Hindlimb muscle (tissue), 1 donor: ENCODE measurements at places on chromosomes 3 and 15. TPM values are rescaled to one million over a fixed set of nuclear protein-coding genes. Genes with fewer than 3 reads are reported as not detected.

DNA sequence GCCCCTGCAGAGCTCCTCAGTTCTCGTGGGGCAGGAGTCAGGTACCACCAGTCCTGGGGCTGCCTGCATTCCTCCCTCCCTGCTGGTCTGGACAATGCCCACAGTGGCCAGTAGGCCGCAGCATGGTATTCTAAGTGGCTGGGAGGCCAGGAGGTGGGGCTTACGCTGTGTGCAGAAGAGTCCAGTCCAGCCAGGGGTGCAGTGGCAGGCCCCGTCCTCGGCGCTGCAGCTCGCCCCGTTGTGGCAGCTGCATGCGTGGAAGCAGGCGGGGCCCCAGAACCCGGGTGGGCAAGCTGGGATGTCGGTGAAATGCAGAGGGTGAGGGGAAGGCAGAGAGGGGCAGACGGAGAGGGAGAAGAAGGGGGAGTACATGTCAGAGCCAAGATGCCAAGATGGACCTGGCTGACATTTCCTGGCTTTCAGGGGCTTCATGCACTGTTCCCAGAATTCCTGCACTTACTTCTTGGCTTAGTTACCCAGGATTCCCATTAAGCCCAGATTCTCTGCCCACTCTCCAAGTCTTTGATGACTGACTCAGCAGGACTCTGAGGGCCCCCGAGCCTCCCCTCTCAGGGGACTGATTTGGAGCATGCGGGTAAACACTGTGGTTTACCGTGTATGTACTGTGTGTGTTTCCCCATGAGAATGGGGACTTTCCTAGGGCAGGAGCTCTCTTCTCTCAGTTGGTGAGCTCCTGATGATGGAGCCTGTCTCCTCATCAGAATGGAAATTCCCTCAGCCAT, 47.5 kb downstream of the RAB11A start:
- DNase-seq = peak; percentile 31

DNA sequence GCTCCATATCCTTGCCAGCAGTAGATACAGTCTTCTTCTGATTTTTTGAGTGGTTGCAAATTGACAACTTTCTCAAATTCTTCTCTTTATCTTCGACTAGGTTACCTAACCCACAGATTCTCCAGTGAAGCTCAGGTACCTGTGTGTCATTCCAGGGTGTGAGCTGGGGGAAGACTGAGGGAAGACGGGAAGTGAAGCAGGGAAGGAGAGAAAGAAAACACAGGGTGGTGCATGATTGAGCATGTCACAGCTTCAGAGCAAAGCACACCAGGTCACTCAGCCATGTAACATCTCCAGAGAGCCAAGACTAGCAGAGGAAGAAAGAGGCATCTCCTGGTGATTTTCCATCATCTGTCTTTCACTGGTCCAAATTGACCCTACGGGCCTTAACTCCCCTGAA, 67.2 kb downstream of the LSM3 start:
- DNase-seq = no peak

DNA sequence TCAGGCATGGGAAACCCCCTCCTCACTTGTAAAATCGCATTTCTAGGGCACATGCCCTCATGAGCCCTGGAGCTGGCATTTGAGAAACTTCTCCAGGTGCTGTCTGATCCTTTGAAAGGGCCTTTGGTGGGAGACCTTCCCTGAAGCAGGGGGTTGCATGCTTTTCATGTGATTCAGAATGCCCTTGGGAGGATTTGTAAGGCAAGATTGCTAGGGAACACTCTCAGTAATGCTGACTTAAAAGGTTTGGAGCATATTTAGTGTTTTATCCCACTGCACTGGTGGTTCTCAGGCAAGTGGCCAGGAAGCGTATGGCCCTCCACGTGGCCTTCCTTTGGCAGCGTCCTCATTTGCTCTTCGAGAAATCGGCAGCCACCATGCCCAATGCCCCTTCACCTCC, 164.1 kb downstream of the ARRDC4 start:
- no peak for DNase-seq

GRCh38 chr3:30476368-30477084, 129.9 kb upstream of the TGFBR2 start:
- DNase-seq = no peak

- DNase-seq = no peak
Observed at GRCh38 chr3:152365766-152366593, 97.3 kb downstream of the MBNL1 start.

DNA sequence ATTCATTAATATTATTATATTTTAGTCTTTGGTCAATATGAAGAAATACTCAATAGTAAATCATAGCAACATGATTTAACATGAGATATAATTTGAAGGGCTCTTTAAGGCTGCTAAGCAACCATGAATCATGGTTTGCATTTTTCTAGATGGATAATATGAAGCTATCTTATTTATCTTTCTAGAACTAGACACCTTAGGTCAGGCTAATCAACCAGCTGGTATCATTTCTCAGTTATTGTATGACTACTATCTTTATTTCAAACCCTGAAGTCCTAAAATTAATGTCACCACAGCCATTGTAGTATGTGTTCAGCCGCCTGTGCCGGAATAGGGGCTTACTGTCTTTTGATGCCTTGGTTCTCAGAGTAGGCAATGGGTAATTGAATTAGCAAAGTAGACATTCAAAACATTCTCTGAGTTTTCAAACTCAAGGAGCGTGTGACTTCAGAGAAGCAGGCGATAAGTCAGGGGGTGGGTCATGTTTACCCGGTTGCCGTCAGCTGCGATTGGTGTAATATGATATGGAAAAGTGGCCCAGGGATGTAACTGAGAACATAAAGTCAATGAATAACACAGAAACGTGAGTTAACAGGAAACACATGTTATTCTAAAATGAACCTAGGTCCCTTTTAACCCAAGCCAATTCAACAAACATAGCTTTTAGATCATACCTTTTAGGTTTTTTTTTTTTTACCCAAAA, 93.4 kb upstream of the CTDSPL start:
- DNase-seq = no peak

DNA sequence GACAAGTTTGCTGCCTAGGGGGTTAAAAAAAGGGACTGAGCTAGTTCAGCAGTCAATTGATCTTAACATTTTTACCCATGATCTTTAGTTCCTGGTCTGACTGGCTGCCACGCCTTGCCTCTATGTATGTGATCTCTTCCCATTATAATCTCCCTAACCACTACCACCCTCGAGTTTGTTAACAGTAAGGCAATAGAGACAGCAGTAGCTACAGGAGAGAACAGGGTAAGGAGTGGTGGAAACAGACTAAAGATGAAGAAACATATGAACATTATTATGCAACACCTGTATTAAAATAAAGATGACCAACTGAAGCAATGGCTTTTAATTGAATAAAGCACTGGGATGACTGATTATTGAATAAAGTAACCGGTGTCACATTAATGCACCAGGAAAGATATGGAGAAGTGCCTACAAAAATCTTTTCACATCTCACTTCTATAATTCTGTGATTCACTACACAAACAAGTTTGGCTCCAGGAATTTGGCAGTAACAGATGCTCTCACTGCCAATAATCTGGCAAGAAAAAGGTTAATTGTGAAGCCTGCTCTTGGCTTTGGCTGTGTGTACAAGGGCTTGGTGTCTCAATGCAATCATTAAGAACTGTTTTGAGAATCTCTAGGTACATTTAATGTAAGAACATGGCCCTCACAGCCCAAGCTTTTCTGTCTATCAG, 95.7 kb downstream of the HHLA2 start:
- DNase-seq = no peak

DNA sequence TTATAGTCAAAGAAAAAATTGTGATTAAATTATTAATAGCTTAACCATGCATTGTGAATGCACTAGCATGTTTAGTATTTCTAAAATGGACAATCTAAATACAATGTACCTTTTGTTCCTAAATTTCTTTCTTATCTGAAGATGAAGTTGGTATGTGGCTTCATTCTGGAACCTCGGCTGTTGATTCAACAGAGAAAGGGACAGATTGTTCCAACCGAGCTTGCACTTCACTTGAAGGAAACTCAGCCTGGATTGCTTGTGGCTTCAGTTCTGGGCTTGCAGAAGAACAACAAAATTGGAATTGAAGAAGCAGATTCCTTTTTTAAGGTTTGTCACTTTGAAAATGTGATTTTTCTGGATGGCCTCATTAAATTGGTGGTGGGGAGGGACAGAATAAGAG, 32.6 kb downstream of the HPS3 start:
- no peak for DNase-seq

DNA sequence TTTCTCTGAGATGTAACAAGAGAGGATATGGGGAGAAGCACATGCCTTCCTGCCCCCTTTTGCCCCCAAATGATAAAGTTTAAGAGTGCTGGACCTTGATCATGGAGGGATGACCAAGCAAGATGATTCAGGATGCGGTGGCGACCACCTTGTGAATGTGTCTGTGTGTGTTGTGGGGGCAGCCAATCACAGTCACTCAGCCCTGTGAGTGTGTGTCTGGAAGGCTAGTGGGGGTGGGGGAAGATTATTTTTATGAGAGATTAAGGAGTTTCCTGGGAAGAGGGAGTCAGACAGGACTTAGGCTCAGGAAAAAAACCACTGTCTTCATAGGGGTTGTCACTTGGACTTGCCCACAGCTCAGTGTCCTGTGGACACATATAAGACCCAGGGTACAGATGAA, 57.8 kb upstream of the KY start:
- DNase-seq = no peak

DNA sequence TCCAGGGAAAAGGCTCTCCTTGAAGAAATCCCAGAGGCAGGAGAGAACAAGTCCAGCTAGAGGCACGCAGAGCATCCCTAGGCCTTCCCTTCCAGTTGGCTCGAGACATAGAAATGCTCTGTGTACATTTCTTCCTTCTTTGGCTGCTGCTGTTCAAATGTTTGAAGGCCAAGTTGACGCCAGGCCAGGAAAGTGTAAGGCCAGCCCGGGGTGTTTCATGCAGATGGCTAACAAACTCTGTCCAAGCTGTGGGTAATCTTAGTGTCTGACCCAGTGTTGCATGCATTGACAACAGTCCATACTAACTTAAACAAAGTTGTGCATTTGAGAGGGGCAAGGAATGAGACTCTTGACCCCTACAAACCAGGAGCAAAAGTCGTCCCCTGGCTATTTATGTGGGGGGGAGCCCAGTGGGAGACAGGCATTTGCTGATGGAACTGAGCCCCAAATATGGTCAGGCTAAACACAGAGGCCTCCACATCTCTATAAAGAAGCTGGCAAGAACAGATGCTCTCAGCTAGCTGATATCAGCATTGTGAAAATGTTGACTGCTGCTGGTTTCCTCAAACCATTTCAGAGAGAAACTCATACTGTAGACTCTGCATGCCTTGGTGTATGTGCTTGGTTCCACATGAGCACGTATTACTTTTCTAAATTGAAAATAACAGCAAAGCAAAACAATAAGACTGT, 139.5 kb downstream of the ADAMTS9 start:
- DNase-seq = peak; percentile 83

- no peak for DNase-seq
Observed at GRCh38 chr15:32732574-32733157, 14.9 kb downstream of the GREM1 start.

- DNase-seq = no peak
Observed at GRCh38 chr15:92166751-92167405, 226.8 kb upstream of the ST8SIA2 start.

DNA sequence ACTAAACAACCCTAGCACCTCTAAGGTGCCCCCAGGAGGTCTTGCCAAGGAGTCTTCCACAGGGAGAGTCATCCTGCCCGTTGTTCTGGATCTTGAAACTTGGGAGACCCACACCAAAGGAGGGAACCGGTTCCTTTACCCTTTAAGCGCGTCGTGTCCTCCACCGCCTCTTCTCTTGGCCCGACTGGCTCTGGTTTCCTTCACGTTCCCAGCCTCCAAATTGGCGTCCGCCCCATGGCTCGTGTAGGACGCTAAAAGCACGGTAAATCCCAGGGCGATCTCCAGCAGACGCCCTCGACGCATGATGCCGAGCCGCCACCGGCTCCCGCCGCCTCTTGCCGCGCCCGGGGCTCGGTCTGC, 1.1 kb downstream of the FBN1 start:
- peak; percentile 63 for DNase-seq

GRCh38 chr3:183962807-183963206, 54.9 kb downstream of the ABCC5 start:
- no peak for DNase-seq

DNA sequence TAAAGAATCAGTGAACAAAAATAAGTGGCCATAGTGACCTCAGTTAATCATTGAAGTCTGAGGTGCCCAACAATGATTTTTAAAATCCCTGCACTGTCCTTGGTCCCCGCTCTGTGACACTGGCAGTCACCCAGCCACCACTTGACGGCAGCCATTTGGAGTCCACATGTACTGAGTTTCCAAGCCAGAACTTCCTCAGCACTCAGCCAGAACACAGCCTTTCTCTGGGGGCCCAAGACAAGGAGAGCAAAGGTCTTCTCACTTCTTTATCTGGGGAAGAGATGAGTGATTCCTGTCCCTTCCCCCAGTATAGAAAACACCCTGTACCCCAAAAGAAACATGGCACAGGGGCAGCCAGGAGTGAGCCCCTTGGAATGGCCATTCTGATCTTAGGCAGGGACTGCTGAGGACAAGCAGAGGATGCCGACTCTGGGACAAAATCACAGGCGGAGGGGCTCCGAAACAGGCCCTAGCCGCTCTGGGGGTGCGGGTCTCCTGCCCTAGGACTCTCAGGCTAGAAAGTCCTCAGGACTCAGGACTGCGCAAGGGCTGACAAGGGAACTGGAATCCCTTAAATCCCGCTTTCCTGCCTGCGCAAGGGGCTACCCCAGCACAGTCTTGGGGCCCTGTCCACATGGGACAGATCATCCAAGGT, 12.8 kb downstream of the PAK6 start:
- no peak for DNase-seq

DNA sequence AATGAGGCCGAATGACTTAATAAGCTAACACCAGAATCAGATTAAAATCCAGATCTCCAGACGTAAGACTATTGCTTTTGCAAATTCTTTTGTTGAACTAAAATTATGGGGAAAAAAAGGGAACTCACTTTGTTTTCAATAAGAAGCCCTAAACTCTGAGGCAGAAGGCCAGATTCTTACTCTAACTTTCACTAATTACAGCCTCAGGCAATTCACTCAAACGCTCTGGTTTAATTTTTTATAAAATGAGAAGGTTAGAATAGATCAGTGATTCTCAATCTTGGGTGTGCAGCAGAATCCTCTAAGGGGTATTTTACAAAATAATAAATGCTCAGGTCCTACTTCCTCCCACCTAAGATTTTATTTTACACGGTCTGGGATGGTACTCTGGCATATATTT, 38.1 kb downstream of the C3orf70 start:
- DNase-seq = no peak

ACTL6A gene
- polyA plus RNA-seq = 35.3 TPM

FRMD5 gene
- 0.44 TPM for polyA plus RNA-seq

LRRN1 gene
- polyA plus RNA-seq = 54.2 TPM

ARL14 gene
- not detected for polyA plus RNA-seq

PLS1 gene
- polyA plus RNA-seq = 0.79 TPM

FMN1 gene
- 1.6 TPM for polyA plus RNA-seq

ASB14 gene
- 1.1 TPM for polyA plus RNA-seq

HOMER2 gene
- 22.4 TPM for polyA plus RNA-seq

CHL1 gene
- 2.6 TPM for polyA plus RNA-seq

CILP gene
- 20.6 TPM for polyA plus RNA-seq

IL5RA gene
- not detected for polyA plus RNA-seq

CLDN16 gene
- polyA plus RNA-seq = not detected
